ENCODE measurements at places on chromosomes 13 and 19.
A peak's percentile ranks its signal among the peaks of the same experiment; 100 is the strongest.

DNA sequence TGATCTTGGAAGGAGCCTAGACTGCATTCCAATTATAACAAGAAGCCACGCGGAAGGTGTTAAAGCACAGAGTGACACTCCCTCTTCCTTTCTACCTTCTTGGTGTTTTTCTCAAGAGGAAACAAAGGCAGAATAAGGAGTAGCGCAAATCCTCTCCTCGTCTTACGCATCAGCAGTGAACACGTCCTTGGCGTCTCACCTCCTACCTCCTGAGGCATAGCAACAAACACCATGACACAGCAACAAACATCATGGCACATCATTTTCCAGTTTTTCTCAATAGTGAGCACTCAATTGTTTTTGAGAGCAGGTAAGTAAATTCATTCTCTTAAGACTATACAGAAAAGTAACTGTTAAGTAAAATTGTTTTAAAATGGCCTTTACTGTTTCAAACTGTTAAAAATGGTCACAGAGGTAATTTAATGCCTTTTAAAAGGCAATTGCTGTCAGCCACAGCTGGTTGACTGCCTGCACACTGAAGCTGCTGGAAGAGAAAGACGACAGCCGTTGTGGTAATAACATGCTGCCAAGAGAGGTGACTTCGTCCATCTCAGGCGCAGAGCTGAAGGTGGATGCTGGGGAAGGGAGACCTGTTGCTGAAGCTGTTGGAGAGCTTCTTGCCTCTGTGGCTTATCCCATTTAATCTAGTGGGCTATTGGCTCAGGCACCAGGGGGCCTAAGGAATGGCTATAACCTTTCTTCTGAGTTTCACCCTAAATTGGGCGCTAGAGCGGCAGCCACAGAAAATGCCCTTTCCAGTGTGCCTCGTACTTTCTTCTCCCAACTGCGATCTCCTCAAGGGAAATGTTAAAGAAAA, 703.7 kb downstream of the UQCRFS1 start:
- no peak for DNase-seq

DNA sequence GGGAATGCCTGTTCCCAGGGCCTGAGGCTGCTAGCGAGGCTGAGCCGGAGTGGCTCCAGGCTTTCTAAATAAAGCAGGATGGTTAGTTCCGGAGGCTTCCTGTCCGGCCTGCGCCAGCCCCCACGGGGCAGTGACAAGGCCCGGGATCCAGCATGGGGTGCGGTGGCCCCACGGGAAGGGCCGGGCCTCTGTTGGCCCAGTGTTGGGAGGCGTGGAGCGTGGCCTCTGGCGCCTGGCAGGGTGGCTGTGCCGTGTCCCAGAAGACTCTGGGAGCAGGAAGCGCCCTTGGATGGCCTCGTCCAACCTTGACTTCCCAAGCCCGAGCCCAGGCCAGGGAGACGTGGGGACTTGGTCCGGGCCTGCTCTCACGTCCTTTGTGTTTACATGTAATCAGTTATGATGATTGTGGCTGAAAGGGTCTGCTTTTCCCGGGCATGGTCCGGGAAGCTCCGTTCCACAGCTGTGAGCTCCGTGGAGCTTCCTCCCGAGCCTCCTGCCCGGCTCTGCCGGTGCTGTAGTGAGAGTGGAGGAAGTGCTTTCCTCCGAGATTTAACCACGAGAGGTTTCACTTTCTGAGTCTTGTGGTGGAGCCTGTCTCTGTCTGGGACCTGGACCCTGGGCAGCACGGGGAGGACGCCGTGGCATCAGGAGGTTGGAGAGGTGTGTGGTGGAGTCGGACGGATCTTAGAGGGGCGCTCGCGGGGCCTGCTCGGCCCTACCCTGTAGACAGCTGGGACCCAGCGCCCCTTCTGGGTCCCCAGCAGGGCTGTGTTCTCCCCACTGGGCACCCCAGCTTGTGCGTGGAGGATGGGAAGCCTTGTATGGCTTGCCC, 4.6 kb downstream of the GNA11 start:
- peak; percentile 41 for DNase-seq

GRCh38 chr13:91740756-91741155, 342.3 kb downstream of the GPC5 start:
- no peak for DNase-seq

GRCh38 chr13:31588316-31588715, 151.0 kb upstream of the RXFP2 start:
- DNase-seq = no peak

- DNase-seq = no peak
Observed at GRCh38 chr13:95185851-95186250, 115.4 kb downstream of the ABCC4 start.

DNA sequence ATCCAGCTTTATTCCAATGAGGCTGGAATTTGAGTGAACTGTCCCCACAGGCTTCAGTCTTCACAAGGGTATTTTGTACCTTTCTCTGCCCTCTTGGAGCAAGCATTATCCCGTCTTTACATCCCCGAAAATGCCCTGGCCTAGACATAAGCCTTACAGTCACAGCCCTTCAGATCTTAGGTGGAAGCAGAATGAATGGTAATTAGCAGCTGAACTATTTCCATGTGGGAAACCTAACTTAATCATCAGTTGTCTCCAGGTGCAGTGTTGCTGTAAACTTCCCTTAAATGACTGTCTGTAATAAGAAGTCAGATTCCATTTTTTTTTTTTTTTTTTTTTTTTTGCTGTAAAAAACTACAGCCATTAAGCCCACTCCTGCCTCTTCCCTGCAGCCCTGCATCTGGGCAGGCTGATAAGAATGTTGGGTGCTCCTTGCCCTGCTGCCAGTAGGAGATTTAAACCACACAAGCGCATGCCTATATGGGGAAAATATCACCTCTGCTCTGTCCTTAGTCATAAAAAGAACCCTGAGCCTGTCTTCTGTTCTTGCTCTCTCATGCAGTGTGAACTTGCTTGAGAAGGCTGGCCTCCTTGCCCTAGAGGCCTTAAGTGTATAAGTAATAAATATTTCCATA, 426.8 kb upstream of the SLITRK5 start:
- DNase-seq = no peak

GRCh38 chr13:27822258-27822872, 30.1 kb downstream of the GSX1 start:
- peak; percentile 4 for DNase-seq

GRCh38 chr19:58252102-58252685, 23.5 kb downstream of the ZNF544 start:
- DNase-seq = no peak

GRCh38 chr13:91368676-91369440, 21.4 kb downstream of the MIR17HG start:
- peak; percentile 34 for DNase-seq

- no peak for DNase-seq
Observed at GRCh38 chr19:1531587-1531986, 7.7 kb downstream of the PLK5 start.

DNA sequence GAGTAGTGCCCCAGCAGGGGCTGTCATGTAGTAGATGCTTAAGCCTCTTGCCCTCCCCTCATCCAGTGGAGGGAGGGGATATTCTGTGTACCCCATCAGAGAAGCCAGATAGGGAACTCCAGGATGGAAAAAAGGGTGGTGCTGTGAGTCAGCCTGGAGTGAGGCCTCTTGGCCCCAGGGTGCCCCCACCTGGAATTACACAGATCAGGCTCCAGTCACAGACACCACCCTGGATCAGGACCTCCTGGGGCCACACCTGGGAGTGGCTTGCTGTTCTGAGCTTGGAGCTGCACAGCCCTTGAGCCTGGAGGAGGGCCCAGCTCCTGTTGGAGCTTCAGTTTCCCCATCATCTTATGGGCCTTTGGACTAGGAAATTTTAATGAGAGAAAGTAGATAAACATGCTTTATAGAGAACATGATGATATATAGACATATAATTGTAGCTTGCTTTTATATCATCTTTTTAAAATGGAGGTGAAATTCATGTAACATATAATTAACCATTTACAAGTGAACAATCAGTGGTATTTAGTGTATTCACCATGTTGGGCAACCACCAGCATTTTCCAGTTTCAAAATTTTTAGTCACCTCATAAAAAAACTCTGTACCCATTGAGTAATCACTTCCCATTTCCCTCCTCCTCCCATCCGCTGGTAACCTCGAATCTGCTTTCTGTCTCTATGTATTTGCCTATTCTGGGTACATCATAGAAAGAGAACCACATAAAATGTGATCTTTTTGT, 24.6 kb downstream of the CYP4F22 start:
- no peak for DNase-seq

GRCh38 chr13:27920677-27921420, 1.0 kb downstream of the PDX1 start:
- DNase-seq = peak; percentile 29

- DNase-seq = no peak
Observed at GRCh38 chr19:7326105-7326877, 22.4 kb upstream of the ARHGEF18 start.

- peak; percentile 4 for DNase-seq
Observed at GRCh38 chr13:78102121-78102677, 183.6 kb upstream of the EDNRB start.

DNA sequence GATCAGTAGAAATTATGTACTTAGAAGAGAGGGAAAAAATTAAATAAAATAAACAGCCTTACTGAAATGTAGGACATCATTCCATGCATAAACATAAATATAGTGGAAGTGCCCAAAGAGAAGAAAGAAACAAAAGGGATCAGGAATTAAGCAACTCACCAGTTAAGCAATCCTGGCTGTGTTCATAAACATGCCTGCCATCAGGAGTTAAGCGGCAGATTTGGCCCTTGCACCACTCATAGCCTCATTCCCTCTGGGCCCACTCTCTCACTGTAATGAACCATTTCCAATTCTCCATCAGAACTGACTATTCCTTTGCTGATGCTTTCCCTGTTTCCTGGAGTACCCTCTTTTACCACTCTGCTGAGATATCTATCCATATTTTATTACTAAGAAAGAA, 281.4 kb downstream of the LHFPL6 start:
- no peak for DNase-seq
